ENCODE measurements at places on chromosomes 5 and 9.
A peak's percentile ranks its signal among the peaks of the same experiment; 100 is the strongest.

GRCh38 chr5:36301858-36302603, at the start of gene RANBP3L:
RANBP3L (minus strand) TSS chr5:36301902; CDS start chr5:36301416, 486 bp downstream.
- DNase-seq, result no peak

GRCh38 chr5:16870878-16871277, 65.2 kb downstream of the MYO10 start:
- DNase-seq, result no peak

DNA sequence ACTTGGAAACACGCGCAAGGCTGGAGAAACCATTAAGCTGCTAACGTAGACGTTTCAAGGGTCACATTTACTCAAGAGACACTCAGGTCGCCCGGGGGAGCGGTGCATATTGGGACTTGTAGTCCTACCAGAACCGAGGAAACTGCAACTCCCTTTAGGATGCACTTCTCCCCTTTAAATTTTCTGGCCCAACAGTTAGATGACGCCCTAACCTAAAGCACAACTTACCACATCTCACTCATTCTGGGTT, 384 bp upstream of the DMXL1 start:
- peak; percentile 80 for DNase-seq

DNA sequence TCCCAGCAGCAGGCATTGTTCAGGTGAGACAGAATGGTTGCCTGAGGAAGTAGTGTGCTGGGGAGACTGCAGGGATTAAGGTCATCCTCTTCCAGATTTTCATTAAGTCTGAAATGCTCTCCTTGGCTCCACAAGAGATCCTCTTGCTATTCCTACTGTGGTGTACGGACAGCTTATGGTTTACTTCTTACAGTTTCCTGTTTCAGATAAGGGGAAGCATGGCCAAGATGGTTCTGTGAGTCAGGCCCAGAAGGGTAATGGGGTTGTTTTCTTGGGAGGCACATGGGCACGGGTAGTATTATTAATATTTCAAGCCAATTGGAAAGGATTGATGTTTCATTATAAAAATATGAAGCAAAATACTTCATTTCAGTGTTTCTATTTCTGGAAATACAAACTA, 42.9 kb downstream of the GLRX start:
- no peak for DNase-seq

DNA sequence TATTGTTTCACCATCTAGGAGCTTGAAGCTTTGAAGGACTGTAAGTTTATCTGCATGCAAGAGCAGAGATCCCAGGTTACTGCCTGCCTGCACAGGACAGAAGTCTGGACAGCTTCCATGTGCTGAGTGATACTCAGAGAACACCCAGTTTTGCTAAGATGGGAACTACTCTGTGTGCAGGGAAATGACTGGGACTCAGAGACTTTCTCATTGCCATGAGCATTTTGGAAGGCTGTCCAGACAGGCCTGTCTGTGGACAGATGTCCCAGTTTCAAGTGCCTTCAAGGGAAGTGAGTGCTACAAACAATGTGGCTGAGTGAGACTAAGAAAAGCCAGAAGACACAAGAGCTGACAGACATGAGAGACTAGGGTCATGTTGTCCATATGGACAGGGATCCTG, 19.2 kb upstream of the ZNF131 start:
- DNase-seq, result no peak

GRCh38 chr5:144822503-144822902, 651.8 kb downstream of the KCTD16 start:
- no peak for DNase-seq

DNA sequence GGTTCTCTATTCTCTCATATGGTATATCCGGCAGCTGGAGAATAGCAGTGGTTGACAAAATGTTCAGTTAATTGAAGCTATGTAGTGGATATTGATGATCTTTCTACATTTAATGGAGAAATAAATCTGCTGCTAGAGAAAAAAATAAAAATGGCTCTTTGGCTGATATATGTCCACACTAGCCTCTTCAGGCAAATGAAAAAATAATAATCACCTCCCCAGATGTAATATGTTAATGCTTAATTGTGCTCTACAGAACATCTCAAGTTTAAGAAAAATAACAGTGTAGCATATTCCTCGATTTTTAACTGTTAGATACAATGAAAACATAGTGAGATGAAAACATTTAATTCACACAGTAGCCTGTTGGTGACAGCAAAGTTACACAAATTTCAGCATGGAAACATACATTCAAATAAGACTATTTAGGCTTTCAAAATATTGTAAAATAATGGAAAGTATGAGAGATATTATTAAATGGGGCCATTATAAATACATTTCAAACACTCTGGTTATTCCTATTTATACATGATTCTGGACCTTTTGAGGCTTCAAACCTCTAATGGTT, 543.0 kb downstream of the MAT2B start:
- no peak for DNase-seq

GRCh38 chr5:84430863-84431663, 46.4 kb upstream of the EDIL3 start:
- no peak for DNase-seq

GRCh38 chr9:36250079-36250478, 8.2 kb downstream of the GNE start:
- DNase-seq, result no peak

DNA sequence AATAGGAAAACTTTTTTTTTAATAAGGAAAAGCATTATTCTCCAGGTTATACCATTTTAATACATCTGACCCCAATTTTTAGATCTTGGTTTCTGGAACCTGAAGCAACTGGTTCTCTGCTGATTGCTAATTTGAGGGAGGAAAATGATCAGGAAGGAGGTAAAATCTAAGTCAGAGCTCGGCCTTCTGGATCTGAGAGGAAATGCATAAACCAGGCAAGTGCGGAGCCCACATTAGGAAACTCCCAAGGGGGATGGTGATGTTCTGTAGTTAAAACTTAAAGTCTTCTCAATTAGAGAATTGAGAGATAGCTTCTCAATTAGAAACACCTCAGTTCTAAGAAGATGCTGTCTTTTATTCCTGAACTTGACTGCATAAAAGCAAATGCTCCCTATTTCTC, 113.5 kb downstream of the TSSK1B start:
- no peak for DNase-seq

GRCh38 chr9:137267933-137268355, 9.6 kb upstream of the TOR4A start:
- DNase-seq, result no peak

GRCh38 chr5:159762921-159763320, 153.4 kb upstream of the ADRA1B start:
- DNase-seq, result no peak

DNA sequence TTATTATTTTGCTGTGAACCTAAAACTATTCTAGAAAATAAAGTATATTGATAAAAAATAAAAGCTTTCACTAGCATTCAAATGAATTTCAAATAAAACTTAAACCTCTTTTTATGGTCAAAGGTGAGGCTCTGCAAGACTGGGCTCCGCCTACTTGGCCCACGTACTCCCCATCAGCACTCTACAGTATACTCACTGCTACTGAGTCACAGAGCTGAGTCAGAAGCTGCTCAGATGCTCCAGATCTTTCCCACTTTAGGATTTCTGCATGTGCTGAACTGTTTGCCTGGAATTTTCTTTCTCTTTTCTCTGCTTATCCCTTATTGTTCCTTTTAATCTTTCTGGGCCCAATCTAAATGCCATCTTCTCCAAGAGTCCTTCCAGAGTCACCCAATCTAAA, 331.9 kb upstream of the CCNG1 start:
- no peak for DNase-seq

- DNase-seq, result no peak
Measured at GRCh38 chr9:127753148-127753547, 18.1 kb upstream of the TOR2A start.

GRCh38 chr9:33139421-33140228, 27.5 kb downstream of the B4GALT1 start:
- no peak for DNase-seq

DNA sequence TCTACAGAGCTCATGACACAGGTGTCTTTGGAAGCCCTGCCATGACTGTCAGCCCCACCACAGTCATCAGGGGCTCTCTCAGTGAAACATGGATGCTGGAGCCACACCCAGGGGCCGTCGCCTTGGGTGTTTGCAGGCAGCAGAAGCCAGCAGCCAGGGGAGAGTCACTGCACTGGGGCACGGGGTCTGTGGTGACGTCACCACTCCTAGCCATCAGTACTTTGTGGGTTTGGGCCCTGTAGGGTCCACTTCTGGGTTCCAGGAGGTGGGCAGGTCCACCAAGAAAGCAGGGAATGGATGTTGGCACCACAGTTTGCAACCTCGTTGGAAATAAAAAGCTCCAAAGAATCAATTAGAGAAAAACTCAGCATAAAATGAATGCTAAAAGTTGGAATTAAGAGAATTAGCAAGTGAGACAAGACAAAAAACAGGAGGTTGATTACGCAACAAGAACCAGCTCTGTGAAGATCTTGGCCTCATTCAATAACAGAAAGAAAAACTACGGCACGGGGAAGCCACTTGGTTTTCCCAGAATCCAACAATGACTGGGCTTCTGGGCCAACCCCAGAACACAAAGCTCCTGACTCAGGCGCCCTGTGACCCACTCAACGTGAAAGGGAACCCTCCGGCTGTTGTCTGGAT, 34.3 kb downstream of the MED10 start:
- no peak for DNase-seq

GRCh38 chr5:142426129-142427014, 101.6 kb upstream of the SPRY4 start:
- DNase-seq, result no peak

DNA sequence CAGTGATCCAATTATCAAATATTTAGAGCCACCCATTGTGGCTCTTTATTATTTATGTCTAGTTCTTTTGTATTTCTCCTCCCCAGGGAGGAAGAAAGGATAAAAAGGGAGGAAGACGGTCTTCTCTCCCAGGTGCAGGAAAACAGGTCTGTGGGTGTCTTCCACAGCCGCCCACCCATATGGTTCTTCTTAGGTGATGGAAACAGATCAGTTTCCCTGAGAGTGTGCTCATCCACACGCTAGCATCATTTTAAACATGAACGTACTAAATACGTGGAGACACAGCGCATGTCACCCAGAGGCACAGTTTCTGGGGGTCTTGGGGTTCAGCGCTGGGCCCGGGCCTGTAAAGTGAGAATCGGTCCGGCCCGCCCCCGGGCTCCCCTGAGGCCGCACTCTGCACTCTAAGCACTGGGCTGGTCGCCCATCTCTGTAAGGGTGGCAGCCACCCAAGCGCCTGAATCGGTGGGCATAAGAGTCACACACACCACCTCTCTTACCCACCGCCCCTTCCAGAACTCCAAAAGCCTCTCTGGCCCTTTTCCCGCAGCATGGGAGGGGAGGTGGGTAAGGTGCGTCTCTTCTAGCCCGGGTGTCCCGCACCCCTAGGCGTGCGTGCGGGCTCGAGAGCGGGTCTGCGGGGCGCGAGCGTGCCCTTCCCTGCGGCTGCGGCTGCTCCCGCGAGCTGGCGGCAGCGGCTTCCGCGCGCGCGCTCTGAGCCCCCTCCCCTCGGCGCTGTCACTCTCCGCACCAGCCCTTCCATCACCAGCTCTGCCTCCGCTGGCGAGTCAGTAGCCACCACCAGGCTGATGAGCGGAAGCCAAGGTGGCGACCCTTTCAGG, 1.3 kb downstream of the PTCH1 start:
- no peak for DNase-seq

- DNase-seq, result no peak
Measured at GRCh38 chr5:27652505-27652904, 614.1 kb upstream of the CDH9 start.

DNA sequence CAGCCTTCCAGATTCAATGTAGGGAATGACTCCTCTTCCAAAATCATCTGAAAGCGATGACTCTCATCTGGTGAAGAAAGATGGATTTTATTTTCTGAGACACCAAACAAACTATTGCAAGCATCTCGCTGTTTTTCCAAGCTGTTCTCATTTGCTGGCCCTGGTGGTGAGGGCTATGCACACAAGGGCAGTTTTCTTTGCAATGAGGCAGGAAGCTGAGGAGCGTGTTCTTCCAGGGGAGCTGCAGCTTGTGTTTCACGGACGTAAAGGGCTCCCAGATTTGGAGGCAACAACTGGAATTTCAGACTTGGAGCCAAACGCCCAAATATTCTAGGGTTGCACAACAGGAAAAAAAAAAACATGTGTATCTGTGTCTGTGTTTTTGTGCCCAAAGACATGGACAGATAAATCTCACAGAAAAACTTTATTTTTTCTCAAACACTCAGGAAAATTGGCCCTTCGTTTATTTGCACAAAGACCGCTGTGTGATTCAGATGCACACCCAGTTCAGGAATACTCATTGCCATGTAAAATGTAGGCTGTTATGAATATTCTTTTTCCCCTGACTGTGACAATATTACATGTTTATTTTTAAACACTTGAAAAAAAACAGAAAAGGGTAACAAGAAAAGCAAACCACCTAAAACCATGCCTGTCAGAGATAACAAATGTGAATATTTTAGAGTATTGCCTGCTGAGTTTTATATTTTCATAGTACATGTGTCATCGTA, 151.3 kb downstream of the GAS1 start:
- DNase-seq, result no peak

DNA sequence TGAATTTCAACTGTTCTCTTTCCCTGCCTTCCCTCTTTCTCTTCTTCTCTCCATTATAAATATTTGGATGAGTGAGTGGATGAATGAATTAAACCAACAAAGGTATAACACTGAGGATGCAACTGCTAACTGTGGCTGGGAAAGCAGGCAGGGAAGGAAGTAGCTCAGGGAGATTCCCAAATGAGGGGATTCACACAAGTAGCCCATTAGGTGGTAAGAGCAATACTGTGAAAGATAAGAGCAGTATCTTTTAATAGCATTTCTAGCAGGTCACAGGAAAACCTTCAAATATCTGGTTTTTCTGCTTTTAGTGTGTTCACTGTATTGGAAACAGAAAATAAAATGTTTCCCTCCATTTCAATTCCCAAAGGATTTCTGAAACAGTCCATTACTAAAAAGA, 105.6 kb downstream of the OXCT1 start:
- DNase-seq, result no peak

DNA sequence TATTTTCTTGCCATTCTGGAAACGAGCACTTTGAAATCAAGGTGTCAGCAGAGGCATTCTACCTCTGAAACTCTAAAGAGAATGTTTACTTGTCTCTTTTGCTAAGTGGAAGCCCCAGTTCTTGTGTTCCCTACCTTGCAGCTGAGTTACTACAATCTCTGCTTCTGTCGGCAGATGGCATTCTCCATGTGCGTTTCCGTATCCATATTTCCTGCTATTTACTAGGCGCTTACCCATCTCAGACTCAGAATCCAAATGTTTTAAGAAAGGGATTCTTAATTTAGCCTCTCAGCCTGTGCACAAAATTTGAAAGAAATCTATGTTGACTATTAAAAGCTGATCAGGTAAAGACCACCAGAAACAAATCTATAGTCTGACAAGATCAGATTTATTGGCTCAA, 221.3 kb upstream of the FTMT start:
- DNase-seq, result no peak

DNA sequence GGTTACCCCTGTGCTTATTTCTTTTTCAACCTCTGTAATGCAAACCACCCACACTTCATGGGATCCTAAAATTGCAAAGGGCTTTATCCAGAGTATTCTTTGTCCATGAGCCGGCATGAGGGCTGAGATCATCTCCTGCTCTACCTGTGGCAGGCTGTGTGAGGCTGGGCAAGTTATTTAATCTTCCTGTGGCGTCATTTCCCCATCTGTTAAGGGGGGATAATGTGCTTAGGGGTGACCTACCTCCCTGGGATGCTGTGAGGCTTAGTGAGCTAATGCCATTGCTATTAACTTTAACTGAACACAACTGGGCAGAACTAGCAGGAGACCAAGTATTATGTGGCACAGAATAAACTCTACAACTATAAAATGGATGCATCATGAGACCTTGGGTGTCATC, 17.0 kb downstream of the FRMPD1 start:
- no peak for DNase-seq

Measured in NCI-H2081 treated with DMSO at 0.1 percent for 48 hours (cell line).